Psoas muscle (tissue), 8 donors: ENCODE measurements at places on chromosomes 6 and 20. TPM values are rescaled to one million over a fixed set of nuclear protein-coding genes. Genes with fewer than 3 reads are reported as not detected.

GRCh38 chr6:127115084-127115655 lies 3.3 kb upstream of the RSPO3 start:
- DNase-seq = no peak

DNA sequence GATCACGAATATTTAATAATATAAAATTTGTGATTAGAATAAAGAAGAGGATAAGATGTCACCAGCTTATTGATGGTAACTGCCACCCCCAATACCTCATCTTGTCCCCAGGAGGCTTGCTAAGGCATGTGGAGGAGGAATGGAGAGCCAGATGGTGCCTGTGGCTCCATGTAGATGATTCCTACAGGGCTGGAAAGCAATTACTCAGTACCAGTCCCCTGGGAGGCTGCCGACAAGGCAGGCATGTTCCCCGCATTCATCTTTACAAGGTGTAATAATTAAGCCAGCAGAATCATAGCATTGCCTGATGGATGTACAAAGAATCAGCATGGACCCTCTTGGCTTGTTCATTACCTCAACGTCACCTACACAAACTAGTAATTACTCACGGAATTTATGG lies 155.3 kb downstream of the PLCB1 start:
- DNase-seq = no peak

GRCh38 chr6:21501021-21501354 lies 92.6 kb upstream of the SOX4 start:
- DNase-seq = no peak

- DNase-seq = no peak
Measured at GRCh38 chr6:37490536-37491170, 9.0 kb downstream of the CCDC167 start.

GRCh38 chr20:57375652-57376230 lies 15.5 kb upstream of the RBM38 start:
- DNase-seq = no peak

- no peak for DNase-seq
Measured at GRCh38 chr6:4299476-4299875, 164.1 kb upstream of the ECI2 start.

GRCh38 chr20:34281177-34281576 lies 22.0 kb downstream of the AHCY start:
- DNase-seq = no peak

DNA sequence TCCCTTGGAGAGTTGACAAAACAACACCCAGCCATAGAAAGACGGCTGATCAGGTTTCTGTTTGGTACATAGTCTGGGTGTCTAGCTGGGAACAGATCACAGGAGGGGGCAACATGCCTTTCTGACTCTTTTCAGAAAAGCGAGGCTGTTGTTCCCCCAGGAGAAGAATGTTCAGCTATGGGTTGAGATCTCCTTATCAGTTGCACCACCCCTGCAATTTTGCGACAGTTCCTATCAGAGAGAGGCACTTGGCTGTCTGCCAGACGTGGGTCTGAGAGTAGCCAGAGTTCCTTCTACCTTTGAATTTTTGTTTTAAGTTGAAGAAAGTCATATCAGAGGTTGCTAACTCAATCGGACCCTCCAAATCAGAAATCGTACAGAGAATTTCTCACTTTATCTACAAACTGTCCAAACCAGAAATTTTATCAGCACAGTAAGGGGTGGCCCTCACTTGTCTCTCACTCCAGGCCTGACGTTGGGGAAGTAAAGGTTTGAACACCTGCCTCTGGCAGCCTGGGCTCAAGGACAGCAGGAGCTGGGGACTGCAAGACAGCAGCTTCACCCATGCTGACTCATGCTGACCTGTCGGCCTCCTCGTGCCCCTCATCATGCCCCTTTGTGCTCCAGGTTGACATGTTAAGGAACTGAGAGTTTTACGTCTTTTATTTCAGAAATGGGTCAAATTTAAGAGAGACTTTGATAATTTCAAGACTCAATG lies 42.3 kb downstream of the TMC2 start:
- DNase-seq = no peak

DNA sequence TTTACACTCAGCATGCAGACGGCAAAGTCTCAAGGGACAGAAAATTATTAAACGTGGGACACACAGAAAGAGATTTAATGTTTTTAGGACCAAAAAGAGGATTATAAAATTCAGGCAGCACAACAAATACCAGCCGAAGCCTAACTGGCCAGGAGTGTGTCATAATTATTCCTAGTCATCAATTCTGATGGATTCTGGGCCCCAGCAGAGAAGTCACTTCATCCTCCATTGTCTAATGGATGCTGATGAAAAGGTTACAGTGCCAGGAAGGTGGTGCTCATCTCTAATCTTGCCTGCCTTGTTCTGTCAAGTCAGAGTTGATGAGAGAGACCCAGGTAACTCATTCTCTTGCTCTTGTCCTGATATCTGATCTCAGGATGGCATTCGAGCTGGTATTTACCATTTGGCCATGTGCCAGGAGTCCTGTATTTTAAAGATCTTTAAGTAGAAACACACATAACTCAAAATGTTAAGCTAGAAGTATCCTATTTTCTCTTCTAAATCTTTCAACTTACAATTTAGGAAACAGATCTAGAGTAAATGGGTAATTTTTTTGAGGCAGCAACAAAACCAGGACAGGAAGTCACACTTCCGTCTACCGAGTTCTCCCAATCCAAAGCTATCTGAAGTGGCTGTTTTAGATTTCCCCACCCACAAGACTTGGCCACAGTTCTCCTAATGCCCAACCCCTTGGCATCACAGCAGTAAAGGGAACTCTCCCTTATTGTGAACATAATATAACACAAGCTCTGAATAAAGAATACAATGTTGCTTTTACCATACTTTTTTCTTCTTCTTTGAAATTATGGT lies 50.0 kb downstream of the ADAT2 start:
- DNase-seq = no peak

- DNase-seq = no peak
Measured at GRCh38 chr6:84460491-84460890, 233.0 kb upstream of the CEP162 start.

DNA sequence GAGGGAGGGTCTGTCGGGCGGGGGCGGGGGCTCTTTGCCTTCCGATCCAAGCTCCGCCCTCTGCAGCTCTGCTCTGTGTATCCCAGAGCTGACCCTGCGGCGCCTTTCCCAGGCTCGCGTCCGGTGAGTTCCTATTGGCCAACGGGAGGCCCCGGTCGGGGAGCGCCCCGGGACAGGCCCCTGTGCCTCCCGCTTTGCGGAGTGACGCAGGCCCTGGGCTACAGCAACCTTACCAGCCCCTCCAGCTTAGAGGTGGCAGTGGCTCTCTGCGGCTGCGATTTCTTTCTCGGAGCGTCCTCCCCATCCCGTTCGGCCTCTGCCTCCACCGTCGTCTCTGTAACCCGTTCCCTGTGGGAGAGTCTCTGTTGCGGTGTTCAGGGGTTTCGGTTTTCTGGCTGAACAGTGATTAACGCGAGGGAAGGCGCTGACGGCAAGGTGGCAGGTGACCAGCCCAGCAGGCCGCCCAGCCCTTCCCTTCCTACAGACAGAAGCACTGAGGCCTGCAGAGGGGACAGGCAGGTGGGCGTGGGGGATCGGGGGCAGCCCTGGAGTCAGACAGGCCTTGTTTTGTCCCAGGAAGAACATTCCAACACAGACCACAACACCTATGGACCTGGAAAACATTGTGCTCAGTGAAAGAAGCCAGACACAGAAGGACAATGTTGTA lies 18.1 kb upstream of the CEBPB start:
- DNase-seq = peak; percentile 92

DNA sequence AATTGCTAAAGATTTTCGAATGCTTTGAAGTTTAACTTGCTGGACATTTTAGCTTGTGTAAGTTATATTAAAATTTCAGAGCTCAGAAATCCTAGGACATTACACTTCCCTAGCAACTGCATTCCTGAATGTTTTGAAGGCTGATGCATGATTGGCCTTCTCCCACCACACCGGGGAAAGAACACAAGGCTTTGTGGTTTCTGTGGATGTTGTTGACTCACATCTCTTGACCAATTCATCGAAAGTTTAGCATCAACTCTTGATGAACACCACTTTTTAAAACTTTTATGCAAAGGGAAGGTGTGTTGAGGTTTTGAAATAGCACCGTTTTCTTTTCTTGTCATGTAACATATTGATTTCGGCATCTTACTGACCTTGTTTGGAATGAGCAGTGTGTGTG lies 81.1 kb downstream of the RIMS1 start:
- DNase-seq = no peak

GRCh38 chr6:89932245-89932802 lies 38.1 kb downstream of the GJA10 start:
- DNase-seq = no peak

DNA sequence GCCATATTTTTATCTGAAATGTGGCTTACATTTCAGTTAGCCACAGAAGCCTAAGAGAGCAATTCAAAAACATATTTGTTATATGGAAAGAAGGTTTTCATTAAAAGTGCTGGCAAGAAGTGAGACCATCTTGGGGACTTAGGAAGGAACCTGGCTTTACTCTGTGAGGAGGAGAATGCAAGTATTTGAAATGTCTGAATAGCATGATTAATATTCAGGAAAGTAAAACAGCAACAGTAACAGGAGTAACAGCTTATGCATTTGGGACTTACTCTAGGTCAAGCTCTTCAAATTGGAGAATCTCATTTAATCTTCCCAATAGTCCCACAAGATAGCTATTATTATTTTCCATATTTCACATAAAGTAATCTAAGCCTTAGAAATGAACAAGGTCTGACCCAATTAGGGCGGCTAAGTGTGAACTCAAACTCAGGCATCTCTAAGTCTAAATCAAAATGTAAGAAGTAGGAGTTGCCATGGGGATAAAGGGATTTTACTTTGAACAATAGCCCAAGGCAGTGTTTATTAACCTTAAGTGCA lies 816.5 kb downstream of the BCKDHB start:
- DNase-seq = no peak

DNA sequence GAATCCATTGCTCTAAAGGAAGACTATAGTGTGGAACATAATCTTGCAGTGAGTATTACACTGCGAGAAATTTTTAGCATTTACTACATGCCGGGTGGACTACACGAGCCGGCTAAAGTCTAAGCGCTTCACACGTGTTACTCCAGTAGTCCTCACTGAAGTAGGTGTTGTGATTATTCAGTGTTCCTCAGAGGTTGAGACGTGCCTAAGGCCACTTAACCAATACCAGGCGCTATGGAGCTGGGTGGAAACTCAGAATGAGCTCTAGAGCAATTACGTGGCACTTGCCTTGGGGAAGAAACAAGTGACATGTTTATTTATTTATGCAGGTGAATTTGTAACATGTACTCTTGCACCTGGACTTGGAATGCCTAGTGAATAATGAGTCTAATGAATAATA lies 46.4 kb downstream of the SASH1 start:
- DNase-seq = no peak

- no peak for DNase-seq
Measured at GRCh38 chr20:4043329-4043728, 28.0 kb upstream of the RNF24 start.

DNA sequence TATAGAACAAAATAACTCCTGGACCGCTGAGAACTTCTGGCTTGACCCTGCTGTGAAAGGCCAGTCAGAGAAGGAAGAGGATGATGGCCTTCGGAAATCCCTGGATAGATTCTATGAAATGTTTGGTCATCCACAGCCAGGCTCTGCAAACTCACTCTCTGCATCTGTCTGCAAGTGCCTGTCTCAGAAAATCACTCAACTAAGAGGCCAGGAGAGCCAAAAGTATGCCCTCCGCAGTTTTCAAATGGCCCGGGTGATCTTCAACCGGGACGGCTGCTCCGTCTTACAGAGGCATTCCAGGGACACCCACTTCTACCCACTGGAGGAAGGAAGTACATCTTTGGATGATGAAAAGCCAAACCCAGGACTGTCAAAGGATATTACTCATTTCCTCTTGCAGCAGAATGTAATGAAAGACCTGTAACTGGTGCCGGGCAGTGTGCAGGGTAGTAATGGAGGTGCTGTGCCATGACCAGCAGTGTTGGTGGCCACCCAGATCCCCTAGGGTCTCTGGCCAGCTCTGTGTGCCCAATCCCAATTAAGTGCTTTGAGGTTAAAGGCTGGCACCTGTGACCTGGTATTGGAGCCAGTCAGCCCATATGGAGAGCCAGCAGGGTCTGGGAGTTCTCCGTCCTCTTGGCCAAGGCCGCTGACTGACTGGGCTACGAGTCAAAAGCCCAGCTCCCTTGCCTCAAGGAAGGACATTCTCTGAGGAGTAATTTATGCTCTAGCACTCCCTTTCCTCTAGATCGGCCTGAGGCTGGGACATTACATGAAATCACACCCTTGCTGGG lies 87.1 kb downstream of the TRMT6 start:
- peak; percentile 67 for DNase-seq

GRCh38 chr6:152701081-152701862 lies 3.6 kb downstream of the MYCT1 start:
- DNase-seq = no peak

- no peak for DNase-seq
Measured at GRCh38 chr6:2939315-2940009, 31.9 kb downstream of the SERPINB6 start.

GRCh38 chr20:46402331-46402811 lies 4.0 kb downstream of the ELMO2 start:
- DNase-seq = no peak

DNA sequence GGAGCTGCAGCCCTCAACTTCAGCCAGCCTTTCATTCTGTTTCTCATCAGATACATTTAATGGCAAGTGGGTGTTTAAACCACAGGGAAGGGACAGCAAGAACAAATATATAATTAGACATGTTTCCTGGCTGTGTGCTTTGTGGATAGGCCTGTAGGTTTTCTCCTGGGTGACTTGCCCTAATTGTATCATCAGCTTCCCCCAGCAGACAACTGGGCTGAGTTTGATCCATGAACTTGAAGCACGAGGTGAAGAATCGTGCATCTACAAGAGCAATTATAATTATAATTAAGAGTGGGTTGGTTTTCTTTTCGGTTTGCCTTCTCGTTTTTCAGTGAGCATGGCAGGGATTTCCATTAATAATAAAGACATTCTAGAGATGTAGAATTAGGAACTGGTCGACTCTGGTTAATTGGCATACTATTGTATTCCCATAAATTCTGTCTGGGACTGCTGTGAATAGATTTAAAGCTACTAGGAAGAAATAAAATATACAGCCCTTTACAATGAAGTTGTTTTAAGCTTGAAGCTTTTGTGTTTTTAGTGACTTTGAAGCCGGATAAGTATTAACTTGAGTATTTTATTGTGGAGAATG lies 1052.2 kb downstream of the KIF16B start:
- DNase-seq = no peak

DNA sequence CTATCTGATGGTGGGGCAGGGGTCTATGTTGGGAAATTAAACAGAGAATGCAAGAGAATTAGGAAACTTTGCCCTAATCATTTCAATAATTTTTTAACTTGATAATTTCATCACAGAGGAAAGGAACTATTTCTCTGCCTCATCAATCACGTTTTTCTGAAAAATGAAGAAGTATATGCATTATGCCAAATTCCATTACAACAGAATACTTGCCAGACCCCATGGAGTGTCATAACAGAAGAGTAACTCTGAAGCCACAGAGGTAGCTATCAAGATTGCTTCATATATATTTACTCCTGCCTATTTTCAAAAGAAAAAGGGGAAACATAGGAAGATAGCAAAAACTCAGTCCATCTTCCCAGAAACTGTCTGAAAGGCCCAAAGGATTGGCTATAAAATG lies 5.7 kb upstream of the USP49 start:
- no peak for DNase-seq

GRCh38 chr6:101393829-101394251 lies 332 bp downstream of the GRIK2 start:
- DNase-seq = no peak

DSE gene
- 5.2 TPM for polyA plus RNA-seq

RAD21L1 gene
- polyA plus RNA-seq = not detected

ZNF292 gene
- 6.8 TPM for polyA plus RNA-seq

KCNQ2 gene
- polyA plus RNA-seq = 0.03 TPM

PDYN gene
- polyA plus RNA-seq = not detected

MMP24 gene
- 0.04 TPM for polyA plus RNA-seq

LTA gene
- 0.10 TPM for polyA plus RNA-seq

CDH4 gene
- 0.27 TPM for polyA plus RNA-seq

ADTRP gene
- polyA plus RNA-seq = 0.08 TPM
